ENCODE measurements at places on chromosomes 4 and X. TPM values are rescaled to one million over a fixed set of nuclear protein-coding genes. Genes with fewer than 3 reads are reported as not detected.
A peak's percentile ranks its signal among the peaks of the same experiment; 100 is the strongest.

GRCh38 chr4:41334182-41334581, 77.5 kb downstream of the UCHL1 start:
- DNase-seq: no peak

DNA sequence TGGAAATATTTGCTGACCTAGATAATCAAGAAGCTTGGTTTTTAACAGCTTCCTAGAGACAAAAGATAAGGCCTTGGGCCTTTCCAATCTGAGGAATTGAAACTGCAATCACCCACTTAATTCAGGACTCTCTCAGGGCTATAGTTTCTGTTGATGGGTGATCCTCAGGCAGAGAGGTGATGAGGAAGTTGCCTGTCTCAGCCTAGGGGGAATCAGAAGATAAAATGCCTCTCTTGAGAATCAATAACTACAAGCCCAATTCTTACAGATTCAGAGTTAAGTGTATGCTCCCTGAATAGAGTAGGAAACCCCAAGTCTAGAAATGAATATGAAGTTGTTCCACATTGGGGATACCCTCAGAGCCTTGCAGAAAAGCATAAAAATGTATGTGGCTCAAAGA, 45.5 kb downstream of the NFKB1 start:
- no peak for DNase-seq

Gene PABPC1L2A
- not detected for total RNA-seq

DNA sequence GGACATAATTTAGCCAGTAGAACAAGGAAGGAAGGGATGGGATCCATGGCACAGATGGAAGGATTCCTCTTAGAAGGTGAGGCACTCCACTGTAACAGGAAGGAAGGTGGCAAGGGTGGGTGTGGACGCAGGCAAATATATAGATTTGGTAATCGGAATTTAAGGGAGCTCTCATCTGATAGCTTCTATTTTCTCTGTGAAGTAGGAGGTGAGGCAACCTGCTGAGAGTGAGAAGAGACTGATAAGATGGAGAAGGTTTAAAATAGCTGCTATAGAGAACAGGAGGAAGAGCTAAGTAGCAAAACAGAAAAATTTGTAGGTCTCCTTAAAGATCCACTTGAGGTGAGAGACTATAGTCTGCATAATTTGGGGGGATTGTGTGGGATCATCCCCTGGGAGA, 61.8 kb upstream of the BRS3 start:
- DNase-seq: no peak

Gene BGN
- 392 TPM for total RNA-seq

Gene ADH7
- not detected for total RNA-seq

DNA sequence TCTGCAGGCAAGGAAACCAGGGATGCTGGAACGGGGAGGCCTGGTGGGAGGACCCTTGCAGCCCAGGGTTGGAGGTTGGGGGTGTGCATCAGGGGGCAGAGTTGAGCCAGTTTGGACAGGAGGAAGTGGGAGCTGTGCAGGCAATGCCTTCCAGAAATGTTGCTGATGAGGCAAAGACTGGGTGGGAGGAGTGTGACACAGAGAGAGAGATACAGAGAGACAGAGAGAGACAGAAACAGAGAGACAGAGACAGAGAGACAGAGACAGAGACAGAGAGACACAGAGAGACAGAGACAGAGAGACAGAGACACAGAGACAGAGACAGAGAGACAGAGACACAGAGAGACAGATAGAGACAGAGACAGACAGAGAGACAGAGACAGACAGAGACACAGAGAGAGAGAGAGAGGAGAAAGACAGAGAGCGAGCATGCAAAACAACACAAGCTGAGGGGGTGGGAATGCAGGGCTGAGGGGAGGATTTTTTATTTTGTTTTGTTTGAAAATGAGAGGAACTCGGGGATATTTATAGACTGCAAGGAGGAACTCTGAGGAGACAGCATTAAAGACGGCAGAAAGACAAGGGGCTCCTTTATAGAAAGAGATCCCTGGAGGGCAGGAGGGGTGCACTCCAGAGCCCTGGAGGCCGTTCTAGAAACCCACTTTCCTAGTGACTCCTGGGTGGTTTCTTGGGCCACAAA, 1.9 kb upstream of the HAUS3 start:
- DNase-seq: peak; percentile 83

- no peak for DNase-seq
Observed at GRCh38 chr4:15809466-15809865, 31.3 kb downstream of the CD38 start.

DNA sequence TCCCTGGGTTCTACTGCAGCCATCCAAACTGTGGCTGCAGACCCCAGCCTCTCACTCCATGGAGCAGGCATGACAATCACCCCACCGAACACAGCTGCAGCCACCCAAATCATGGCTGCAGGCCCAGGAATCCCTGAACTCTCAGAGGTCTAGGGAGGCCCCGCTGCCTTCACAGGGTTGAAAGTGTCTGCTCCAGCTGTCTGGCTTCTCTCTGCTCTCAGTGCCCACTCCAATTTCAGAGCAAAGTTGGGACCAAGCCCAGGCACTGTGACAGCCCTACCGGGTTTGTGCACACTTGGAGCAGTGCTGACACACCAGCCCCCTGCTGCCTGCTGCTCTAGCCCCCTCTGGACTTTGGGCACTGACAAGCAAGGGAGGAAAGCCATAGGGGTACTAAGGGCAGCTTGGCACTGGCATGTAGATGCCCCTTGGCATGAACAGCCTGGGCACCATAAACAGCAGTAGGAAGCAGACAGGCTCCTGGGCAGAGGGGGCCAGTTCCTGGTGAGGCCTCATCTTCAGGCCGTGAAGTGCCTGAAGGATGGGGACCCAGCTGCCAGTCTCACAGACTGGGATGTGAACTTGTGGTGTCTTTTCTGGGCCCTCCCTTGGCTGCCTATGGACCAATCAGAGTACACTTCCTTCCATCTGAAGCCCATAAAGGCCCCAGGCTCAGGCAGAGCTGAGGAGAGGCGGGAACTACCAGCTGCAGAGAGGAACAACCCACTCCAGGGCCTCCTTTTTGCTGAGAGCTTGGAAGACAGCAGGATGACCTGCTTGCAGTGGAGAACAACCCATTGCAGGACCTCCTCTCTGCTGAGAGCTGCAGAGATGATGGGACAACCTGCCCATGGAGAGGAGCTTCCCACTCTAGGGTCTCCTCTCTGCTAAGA, 68.8 kb downstream of the TECRL start:
- peak; percentile 50 for DNase-seq

DNA sequence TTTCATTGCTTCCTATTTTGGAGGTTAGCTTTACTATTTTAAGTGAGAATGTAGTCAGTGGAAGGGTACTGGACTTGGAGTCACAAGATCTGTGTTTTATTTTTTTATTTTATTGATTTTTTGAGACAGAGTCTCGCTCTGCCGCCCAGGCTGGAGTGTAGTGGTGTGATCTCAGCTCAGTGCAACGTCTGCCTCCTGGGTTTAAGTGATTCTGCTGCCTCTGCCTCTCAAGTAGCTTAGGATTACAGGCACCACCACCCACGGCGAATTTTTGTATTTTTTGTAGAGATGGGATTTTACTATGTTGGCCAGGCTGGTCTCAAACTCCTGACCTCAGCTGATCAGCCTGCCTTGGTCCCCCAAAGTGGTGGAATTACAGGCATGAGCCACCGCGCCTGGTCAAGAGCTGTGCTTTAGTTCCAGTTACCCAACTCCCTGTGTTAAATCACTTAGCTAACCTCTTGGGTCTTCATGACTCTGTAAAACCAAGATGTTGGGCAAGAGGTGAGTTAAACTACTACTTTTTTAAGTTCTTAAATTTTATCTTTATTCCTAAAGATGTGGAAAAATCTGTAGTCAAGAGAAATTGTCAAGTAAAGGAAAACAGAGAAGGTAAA, 11.2 kb downstream of the USP9X start:
- no peak for DNase-seq

DNA sequence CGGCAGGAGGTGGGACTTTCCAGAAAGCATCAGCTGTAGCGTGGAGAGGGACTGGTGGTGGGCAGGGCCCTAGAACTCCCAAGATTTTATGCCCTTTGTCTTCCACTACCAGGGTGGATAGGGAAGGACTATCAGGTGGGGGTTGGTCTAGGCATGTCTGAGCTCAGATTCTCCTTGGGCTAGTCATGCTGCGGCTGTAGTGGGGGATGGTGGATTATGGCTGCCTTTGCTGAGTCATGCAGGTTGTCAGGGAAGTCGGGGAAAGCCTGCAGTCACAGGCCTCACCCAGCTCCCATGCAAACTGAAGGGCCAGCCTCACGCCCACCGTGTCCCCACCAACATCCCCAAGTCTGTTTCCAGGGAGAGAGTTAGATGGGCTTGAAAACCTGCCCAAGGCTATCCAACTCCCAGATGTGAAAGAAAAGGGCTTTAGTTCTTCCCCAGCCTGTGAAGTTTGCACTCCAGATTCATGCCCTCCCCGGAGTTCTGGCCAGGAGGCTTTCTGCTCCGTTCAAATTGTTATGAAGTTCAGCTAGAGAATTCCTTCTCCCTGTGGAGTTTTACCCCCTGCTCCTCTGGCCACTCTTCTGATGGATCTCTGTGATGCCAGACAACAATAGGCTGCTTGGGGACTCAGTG, 13.4 kb upstream of the MEPE start:
- DNase-seq: no peak

Gene MSANTD1
- 1.1 TPM for total RNA-seq

Gene MAGEA9B
- total RNA-seq: not detected

Gene TEX13D
- total RNA-seq: not detected

Gene PAGE4
- not detected for total RNA-seq

DNA sequence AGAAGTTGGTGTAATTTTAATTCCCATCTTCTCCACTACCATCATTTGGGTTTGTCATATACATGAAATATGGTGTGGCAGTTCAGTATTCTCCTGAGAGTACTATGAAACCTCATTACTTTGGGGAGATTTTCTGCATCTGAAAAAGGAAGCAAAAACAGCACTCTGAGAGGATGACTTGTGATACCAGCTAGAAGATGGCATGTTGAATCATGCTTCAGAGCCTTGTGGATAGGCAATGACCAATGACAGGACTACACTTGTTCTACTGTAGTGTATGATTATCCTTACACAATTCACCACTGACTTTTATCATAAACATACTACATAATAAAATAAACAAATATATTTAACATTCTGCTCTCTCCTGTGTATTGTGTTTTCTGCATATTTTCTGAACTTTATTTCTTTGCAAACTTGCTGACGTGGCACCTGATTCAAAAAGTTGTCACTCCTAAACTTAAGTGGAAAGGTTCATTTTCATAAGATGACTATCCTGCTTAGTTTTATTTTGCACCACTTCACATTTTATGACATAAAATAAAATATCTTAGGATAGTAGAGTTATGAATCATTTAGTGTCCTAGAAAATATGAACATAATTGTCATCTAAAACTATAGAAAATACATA, 991.3 kb downstream of the FSTL5 start:
- no peak for DNase-seq

Gene ARFIP1
- 34.0 TPM for total RNA-seq

GRCh38 chr4:84407554-84408407, 91.3 kb downstream of the NKX6-1 start:
- no peak for DNase-seq

DNA sequence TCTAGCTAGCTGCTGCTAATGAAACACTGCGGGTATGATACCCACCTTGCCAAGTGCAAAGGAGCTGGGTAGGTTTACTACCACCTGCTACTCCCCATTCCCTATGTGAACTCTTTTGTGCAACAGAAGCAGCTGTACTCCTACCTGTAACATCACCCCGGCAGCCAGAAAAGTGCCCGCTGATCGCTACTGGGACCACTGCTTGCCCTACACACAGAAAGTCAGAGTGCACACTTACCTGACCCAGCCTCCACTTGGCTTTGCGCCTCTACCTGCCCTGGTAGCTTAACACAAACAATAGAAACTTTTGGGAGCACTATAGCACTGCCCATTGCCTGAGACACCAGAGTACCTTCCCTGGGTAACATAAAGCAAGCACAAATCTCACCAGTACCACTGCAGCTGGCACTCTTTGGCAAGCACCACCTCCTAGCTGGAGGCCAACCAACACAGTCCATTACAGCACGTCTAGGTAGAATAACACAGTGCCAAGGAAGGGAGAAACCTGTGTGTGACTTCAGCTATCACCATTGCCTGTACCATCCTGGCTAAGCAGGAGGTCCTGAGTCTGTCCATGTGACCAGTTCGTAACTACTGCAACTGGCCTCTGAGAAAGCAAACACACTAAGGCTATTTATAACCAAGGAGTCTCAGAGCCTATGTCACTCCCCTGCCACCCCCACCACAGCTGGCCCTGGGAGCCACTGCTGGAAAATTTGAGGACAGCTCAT, 80.1 kb downstream of the CENPC start:
- no peak for DNase-seq

DNA sequence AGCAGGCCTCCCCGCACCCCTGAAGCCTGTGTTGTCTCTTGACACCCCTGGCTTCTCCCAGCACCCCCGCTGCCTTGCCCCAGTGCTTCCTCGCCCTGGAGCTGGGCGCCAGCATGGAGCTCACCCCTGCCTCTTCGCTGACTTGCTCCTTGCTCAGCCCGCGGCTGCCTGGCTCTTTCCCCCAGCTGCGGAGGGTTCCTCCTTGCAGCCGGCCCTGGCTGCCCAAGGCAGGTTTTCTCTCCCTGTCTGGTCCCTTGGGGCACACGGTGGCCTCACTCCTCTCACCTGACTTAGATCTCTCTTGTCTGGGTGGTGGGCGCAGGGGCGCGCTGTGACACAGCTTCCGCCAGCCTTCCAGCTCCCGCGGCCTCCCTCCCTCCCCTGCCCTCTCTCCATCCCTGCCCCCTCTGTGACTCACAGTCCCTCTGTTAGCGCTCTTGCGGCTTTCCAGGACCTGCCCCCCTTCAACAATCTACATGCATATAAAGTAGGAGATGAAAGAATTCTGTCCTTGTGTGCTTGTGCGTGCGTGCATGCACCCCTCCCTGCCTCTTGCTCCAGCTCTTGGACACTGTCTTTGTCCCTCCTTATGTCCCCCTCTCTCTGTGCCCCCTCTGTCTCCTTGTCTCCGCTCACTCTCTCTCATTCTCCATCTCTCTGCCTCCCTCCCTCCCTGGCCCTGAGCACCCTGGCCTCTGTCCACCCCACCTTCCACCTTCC, 2.2 kb downstream of the PLXNB3 start:
- peak; percentile 84 for DNase-seq

Gene INPP4B
- 24.9 TPM for total RNA-seq

Gene FAM114A1
- 111 TPM for total RNA-seq

- DNase-seq: no peak
Observed at GRCh38 chrX:19705196-19705769, 182.1 kb downstream of the SH3KBP1 start.

- no peak for DNase-seq
Observed at GRCh38 chr4:152666946-152667345, 12.9 kb downstream of the TMEM154 start.

- DNase-seq: no peak
Observed at GRCh38 chrX:11331788-11332187, 38.6 kb downstream of the AMELX start.

DNA sequence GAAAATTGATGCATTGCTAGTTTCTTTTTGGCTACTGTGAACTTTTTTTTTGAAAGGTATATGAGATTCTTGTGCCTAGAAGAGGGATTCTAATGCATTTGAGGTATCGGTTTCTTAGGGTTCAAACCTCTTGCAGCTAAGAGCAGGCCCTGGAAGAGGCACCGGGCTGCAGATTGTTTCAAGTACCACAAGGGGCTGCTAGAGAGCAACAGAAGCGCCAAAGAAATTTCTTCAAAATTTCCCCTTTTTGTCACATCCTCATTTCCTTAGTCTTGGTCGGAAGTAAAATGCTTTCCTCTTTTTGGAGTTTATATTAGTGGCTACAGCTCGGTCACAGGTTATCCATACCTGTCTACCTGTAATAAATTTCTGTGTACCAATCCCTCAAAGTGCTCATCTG, 89.8 kb downstream of the PDGFRA start:
- DNase-seq: no peak

GRCh38 chr4:165207016-165207430, 338 bp upstream of the KLHL2 start:
- no peak for DNase-seq

Gene KDM5C
- total RNA-seq: 77.8 TPM

Gene MAGEB1
- not detected for total RNA-seq

Gene SEC31A
- total RNA-seq: 309 TPM
